ENCODE measurements at places on chromosomes 1 and 21.

GRCh38 chr1:97042551-97042950, 321.0 kb downstream of the PTBP2 start:
- no peak for DNase-seq

GRCh38 chr1:84711121-84711520, 20.9 kb upstream of the SSX2IP start:
- no peak for DNase-seq

DNA sequence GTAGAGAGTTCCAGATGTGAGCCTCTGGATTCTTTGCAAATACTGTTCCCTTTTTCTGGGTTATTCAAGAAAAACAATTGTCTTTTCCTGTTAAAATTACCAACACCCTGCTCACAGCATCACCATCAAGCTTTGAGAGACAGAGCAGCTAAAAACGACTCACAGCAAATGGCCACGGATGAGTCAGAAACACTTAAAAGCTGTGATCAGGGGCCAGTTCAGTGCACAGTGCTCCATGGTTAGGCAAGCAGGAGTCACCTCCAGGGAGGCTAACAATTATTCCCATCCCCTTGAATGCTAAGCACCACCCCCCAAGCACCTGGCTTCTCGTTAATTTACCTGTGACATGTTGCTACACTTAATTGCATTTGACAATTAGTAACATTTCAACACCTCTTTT, 128.4 kb upstream of the CAMK1G start:
- no peak for DNase-seq

DNA sequence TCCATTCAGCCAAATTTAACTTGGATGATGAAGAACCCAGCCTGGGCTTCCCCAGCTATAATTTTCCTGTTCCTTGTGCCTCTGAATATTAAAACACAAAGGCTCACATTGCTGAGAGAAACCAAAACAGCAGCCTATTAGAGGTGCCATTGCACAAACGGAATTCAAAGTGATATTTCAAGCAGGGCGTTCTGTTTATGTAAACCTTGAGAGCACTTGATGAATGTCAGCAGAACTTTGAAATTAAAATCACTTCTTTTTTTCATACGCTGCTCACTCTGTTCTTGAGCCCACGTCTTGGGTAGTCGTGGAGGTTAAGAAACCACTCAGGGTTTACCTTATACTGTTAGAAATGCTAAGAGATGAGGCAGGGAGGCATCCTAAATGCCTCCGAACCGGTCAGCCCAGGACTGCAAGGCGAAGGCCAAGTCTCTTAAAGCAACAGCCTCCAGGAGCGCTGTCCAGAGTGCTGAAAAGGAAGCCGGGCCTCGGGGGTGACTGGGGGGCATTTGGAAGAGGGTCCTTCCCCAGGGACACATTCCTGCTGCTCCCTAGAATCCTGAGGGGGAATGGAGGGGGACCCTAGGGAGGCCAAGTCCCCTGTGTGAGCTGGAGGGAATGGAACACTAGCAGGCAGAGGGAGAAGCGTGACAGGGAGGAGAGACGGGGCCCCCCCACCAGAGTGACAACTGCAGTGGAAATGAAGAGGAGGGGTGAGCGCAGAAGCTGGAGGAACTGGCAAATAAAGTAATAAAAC, 154.8 kb upstream of the VAMP3 start:
- DNase-seq = peak; percentile 27

DNA sequence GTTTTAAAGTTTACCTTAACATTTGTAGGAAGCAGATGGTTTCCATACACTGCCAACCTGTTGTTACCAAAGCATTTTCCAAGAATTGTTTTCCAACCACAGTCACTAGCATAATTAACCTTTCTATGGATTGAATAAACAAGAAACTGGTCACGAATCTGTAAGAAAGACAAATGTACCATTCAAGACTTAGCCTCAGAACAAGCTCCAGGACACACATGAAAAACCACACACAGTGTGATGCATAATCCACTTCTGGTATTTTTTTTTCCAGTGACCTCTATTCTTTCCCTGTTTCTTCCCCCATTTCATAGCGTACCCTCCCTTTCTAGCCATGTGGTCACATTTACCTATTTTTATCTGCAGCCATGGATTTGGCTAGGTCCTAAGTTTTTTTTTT, 29.6 kb upstream of the C1orf87 start:
- no peak for DNase-seq

GRCh38 chr1:39220891-39221870, 16.7 kb downstream of the MACF1 start:
- DNase-seq = no peak

DNA sequence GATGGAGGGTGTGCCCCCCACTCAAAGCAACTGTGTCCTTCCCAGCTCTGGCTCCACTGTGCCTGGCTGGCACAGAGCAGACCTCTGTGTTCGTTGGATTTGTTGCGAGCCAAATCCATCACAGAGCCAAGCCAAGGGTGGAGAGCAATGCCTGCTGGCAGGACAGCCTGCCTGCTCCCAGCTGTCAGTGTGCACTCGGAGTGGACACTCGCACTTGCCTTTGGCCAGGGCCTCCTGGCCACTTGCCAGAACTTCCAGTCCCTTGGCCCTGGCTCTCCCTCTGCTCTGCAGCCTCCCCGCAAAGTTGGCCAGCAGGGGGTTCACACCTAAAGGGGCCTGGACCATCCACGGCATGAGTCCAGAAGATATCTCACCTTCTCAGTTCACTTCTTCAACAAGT, 16.4 kb downstream of the HEYL start:
- no peak for DNase-seq

DNA sequence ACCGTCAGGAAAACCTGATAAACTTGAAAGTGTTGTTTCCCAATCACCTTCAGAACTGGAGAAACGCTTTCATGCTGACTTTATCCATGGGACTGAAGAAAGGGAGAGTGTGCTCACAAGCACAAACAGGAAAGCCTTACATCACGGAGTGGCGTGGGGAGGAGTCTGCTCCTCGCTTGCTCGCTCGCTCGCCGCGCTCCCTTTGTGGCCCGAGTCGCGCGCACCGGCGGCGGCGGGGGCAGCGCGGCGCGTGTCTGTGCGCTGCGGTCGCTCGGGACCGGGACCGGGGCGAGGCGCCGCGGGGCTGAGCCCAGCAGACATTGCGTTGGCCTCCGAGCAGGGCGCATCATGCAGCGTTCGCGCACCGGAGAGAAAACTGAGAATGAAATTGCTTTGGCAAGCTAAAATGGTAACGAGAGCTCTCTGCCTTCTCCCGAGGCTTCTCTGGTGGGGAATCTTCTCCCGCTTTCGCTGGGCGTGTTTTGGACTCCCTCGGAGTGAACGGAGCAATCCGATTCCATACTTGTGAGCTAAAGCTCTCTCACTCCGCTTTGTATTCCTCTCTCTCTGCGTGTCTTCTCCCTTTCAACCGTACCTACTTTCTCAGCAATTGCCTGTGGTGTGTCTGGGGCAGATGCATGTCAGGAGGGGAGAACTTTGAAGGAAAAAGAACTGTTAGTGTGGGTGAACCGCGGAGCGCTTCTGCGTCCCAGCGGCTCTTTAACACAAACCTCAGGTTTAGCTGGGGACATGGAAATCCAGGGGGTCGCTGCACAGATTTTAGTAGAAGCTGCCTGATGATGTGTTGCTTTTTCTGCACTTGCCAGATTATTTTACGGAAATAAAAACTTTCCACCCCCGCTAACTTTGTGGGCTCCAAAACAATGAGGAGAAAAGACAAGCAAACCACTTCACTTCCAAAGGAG, at the start of gene RGL1:
Gene RGL1, plus strand, starts transcription at position 205 of the 926 bp plus-strand sequence. Its CDS starts 178 bp downstream, at position 383.
- peak; percentile 39 for DNase-seq

GRCh38 chr1:154661110-154661509, 53.1 kb upstream of the ADAR start:
- DNase-seq = no peak

GRCh38 chr1:165666152-165666825, 32.1 kb downstream of the ALDH9A1 start:
- no peak for DNase-seq
